LHCN-M2 (cell line): ENCODE measurements at places on chromosomes 16 and 17. TPM values are rescaled to one million over a fixed set of nuclear protein-coding genes. Genes with fewer than 3 reads are reported as not detected.

- no peak for DNase-seq
Observed at GRCh38 chr16:78504401-78504851, 405.0 kb downstream of the WWOX start.

DNA sequence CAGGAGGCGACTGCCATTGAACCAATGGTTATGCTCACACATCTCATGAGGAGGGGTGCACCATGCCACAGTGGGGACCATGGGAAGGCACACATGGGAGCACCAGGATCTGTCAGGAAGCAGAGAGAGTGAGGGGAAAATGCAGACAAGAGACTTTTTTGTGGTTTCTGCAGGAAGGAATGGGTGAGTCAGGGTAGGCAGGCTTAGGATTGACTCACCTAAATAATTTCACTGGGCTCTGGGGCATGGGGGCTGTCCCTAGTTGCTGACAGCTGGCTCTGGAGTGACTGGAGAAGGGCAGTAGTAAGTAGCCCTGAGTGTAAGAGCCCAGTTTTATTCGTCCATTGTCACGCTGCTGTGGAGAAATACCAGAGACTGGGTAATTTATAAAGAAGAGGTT, 202.4 kb downstream of the AXIN2 start:
- peak; percentile 94 for DNase-seq

DNA sequence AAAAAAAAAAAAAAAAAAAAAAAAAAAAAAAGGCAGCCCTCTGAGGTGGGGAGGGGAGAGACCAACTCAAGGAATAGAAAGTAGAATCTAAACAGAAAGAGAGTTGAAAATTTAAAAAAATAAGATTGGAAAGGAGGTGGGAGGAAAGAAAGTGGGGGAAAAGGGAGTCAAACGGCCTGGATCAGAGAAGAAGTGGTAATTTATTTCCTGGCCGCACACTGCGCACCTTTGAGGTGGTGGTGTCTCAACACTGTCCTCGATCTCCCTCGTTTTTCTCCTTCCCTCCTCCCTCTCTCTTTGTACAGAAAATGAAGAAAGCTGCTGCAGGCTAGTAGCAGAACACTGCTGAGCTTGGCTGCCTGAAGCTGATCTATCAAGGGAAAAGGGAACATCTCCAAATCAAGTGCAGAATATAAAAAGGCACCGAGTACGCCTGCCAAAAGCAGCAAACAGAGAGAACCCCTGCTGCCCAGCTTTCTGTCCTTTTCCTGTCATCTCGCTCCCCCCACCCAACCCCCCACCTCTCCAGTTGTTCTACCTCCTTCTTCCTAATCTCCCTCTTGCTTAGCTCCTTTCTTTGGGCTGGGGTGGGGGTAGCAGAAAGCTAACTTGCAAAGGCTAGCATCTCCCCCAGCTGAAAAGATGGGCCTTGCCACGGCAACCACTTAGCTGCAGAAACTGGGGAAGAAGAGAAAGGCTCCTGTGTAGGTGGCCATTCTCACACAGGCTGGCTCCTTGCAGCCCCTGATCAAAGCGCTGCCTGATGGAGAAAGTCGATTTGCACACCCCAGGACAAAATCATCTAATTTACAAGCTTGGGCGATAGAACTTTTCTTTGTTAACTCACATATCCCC, 22.5 kb downstream of the AXIN2 start:
- DNase-seq, result no peak

TBC1D3E gene
- not detected in 2 replicates for total RNA-seq

TPSB2 gene
- total RNA-seq, result not detected in 2 replicates

DNA sequence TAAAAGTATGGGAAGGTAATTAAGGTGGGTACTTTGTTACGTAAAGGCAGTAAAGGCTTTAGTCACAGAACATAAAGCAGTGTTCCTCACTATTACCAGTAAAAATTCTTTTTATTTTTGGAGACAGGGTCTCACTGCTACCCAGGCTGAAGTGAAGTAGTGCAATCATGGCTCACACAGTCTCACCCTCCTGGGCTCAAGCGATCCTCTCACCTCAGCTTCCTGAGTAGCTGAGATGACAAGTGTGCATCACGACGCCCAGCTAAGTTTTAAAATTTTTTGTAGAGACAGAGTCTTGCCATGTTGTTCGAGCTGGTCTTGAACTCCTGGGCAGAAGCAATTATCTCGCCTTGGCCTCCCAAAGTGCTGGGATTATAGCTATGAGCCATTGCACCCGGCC, 80.5 kb downstream of the CREBBP start:
- DNase-seq, result no peak

GRCh38 chr16:9206156-9206555, 114.7 kb downstream of the HAPSTR1 start:
- DNase-seq, result no peak

OR3A3 gene
- not detected in 2 replicates for total RNA-seq
